ENCODE measurements at places on chromosomes 1 and 21.

- no peak for DNase-seq
These were observed 413.7 kb downstream of the SETD4 start for GRCh38 chr21:35646606-35647005.

- DNase-seq = no peak
These were observed 22.8 kb downstream of the LCE3E start for GRCh38 chr1:152543820-152544219.

DNA sequence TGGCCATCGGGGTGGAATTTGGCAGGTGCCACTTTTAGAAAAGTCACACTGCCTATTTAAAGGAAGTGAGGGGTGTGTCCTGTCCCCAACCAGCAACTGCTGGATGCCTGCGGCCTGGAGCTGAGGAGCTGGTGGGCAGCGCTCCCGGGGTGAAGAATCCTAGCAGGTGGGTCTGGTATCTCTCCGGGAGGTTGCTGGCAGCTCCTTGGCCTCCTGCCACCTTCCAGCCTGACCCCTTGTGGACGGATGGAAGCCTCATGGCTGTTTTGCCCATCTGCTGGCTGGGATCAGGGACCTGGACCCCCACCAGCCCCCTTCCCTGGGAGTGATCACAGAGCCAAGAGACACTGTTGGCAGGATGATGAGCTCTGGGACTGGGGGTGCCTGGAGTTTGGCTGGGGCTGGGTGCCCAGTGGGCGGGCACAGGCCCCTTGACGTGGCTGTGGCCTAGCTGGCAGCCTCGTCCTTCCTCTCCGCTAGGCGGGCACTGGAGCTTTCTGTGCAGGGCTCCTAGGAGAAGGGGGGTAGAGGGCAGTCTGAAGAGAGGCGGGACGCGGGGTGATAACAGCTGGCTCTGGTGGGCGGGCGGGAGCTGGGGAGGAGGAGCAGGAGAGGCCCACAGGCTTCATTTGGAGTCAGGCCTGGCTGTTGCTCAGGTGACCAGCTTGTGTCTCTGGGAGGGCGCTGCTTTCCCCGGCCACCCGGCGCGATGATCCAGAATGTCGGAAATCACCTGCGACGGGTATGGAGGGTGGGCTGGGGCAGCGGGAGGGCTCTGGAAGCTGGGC is at the start of gene ACOT11:
Gene ACOT11, plus strand, starts transcription at position 628 of the 788 bp plus-strand sequence. Its CDS starts 82 bp downstream, at position 710.
- peak; percentile 34 for DNase-seq

DNA sequence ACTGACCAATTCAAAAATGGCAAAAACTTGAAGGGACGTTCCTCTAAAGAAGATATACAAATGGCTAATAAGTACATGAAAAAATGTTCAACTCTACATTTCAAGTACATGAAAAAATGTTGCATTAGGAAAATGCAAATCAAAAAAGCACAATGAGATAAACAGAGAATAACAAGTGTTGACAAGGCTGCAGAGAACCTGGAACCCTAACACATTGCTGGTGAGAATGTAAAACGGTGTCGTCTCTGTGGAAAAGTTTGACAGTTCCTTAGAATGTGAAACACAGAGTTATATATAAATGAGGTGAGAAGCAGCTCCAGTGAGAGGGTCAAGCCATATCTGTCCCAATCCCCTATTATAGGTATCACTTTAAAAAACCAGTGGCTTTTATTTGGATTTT is 44.6 kb upstream of the RBM34 start:
- DNase-seq = no peak

- no peak for DNase-seq
These were observed 3.9 kb upstream of the MEF2D start for GRCh38 chr1:156504438-156504813.

DNA sequence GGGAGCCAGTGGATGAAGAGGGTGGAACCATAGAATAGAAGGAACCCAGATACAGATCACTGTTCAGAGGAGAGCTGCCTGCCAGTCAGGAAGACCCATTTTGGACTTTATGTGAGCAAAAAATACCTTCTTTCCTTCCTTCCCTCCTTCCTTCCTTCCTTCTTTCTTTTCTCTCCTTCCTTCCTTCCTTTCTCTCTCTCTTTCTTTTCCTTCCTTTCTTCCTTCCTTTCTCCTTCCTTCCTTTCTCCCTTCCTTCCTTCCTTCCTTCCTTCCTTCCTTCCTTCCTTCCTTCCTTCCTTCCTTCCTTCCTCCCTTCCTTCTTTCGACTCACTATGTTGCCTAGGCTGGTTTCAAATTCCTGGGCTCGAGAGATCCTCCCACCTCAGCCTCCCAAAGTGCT is 22.1 kb upstream of the FMOD start:
- no peak for DNase-seq

GRCh38 chr1:233252441-233252840 is 43.1 kb downstream of the PCNX2 start:
- no peak for DNase-seq

GRCh38 chr1:119293797-119294196 is 74.8 kb upstream of the HAO2 start:
- no peak for DNase-seq

- DNase-seq = no peak
These were observed 55.7 kb upstream of the ACADM start for GRCh38 chr1:75668813-75669212.

DNA sequence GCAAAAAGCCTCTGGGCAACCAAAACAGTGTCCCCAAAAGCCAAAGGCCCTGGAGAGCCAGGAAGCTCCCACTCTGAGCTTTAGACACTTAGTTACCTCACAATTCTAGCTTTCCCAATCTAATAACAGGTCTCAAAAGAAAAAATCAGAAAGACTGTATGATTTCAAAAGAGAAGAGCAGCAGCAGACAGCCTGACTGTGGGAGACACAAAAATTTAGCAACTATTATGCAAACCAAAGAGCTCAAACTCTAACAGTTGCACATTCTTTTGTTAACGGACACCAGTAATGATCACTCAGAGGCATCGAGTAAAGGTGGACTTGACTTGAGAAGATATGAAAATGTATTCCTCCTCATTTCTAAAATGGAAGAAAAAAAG is 160.1 kb downstream of the SLC45A1 start:
- no peak for DNase-seq

DNA sequence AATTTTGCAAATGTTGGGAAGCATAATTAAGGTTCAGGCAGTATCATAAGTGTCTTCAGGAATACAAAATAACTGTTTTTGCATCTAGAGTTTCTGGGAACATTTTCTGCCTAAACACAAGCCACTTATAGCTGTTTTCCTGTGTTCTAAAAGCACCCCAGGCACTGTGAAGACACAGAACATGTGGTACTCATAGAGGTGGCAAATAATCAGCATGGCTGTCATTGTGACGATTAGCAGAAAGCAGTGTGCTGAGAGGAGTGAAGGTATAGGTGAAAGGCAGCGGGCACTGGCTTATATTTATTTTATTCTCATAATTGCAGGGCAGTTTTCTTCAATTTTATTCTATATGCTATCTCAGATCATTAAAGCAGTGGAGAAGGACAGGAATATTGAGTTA is 119.6 kb downstream of the LRRC53 start:
- no peak for DNase-seq

DNA sequence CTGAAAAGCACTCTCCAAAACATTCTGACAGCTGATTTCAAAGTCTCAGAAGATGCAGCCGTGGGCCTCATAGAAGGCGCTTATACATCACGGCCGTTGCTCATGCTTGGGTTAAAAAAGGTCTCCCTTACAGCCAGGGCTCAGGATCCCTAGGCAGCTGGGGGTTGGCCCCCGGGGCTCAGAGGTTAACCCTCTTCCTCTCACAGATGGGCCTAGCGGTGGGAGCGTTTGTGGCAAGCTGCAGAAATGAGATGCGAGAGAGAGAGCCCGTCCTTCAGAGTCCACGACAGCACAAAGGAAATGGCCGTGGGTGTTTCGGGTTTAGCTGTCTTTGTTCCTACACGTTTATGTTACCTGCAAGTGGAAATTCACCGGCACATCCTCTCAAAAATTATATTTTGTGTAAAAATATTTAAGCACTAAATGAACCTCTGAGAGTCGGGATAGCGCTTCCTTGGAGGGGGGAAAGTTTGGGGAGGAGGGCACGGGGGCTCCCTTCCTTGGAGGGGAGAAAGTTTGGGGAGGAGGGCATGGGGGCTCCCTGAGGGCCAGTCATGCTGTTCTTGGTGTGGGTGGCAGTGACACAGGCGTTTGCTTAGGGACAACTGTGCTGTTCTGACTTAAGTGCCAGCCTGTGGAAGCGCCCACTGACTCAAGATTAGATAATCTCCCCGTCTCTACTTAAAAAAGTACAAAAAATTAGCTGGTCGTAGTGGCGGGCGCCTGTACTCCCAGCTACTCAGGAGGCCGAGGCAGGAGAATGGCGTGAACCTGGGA is 20.5 kb upstream of the PRDM15 start:
- no peak for DNase-seq

DNA sequence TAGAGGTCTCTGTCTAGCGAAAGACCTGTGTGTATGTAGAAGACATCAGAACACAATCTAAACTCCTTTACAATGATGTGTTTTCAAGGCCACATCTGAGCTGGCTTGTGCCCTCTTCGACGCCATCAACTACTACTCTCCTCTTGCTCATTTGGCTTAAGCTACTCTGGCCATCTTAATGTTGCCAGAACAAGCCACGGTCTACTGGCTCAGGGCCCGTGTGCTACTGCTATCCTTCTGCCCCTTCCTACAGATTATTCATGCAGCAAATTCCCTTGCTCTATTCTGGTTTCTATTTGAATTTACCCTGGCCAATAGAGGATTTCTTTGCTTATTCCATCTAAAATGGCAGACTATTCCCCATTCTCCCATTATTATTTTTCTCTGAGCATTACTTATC is 121.7 kb downstream of the ZZZ3 start:
- DNase-seq = no peak

DNA sequence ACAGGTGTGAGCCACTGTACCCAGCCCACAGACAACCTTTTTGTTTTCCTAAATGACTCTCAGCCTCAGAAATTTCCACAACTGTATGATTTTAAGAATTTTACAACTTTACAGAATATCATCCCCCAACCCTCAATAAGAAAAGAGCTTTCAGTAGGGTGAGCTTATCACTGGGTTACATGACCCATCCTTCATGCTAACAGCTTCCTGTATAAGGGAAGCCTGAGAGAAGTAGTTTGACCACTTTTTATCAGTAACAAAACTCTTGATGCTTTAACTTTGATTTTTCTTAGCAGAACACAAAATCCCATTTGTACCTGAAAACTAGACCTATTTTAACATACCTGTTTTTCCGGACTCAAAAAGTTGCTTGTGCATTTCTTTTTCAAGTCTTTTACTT is 9.7 kb upstream of the MYBPHL start:
- DNase-seq = no peak

DNA sequence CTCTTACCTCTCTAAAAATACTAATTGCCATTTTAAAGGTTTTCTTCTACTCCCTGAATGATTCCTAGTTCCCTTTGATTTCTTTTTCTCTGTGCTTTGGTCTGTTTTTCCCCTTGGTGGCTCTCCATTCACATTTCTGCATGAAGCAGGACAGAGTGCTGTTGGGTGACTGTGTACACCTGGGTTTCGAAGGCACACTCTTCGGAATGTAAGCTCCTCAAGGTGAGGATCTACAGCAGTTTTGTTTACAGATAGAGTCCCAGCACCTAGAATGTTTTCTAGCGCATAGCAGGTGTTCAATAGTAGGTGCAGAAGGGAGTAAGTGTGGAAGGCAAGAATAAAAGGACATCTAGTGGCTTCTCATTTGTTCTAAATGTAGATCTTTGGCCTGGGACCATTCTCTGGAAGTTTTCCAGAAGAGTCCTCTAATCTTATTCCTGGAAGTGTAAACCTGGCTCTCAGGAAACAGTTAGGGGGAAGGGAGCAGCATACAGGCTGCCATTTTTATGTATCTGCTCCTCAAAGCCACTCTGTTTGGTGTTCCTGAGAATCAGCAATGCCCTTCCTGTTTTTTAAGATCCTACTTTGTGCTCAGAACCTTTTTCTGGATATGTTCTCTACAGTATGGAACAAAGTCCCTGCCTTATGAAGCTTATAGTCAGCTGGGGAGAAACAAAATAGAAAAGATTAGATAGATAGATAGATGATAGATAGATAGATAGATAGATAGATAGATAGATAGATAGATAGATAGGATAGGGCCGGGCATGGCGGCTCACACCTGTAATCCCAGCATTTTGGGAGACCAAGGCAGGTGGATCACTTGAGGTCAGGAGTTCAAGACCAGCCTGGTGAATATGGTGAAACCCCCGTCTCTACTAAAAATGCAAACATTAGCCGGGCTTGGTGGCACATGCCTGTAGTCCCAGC is 22.8 kb upstream of the EFNA1 start:
- DNase-seq = no peak

GRCh38 chr1:1360506-1361169 is 2.3 kb upstream of the MXRA8 start:
- peak; percentile 87 for DNase-seq

GRCh38 chr21:43967981-43968380 is 44.1 kb upstream of the TRAPPC10 start:
- no peak for DNase-seq

- no peak for DNase-seq
These were observed 61.0 kb downstream of the TIAM1 start for GRCh38 chr21:31283025-31283424.

DNA sequence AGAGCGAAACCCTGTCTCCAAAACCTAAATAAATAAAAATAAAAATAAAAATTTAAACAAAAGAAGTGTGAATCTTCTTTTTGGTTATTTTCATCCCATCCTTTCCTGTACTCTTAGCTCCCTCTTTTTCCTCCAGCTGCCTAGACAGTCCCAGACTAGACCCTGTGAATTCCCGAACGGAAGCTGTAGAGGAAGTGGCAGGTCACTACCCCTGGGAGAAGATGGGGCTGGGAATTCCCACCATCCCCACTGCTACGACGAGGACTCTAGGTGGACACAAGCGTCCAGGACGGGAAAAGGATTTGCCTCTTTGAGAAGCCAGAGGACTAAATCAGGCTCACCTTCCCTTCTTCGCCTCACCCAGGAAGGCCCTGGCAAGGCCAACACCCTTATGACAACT is 12.6 kb downstream of the RHBDL2 start:
- no peak for DNase-seq

- no peak for DNase-seq
These were observed 26.8 kb downstream of the SLC27A3 start for GRCh38 chr1:153801786-153802697.

DNA sequence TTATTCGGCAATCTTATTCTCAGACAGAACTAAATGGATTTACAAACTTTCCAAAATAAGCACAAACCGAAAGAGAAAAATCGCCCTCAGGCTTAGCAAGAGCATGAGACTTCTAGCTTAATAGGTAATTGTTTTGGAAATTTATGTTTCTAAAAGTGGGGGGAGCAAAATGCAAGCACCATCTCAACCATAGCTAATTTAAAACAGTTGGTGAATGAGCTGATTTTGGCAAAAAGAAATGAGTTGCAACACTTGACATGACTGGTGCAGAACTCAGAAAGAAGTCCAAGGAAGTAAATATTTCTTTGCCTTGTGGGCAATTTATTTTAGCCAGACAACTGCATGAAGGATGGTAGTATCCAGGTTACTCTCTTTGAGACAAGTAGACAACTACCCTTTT is 71.5 kb upstream of the PTGFR start:
- peak; percentile 68 for DNase-seq

- no peak for DNase-seq
These were observed 35.6 kb upstream of the PCBP3 start for GRCh38 chr21:45607909-45608295.

DNA sequence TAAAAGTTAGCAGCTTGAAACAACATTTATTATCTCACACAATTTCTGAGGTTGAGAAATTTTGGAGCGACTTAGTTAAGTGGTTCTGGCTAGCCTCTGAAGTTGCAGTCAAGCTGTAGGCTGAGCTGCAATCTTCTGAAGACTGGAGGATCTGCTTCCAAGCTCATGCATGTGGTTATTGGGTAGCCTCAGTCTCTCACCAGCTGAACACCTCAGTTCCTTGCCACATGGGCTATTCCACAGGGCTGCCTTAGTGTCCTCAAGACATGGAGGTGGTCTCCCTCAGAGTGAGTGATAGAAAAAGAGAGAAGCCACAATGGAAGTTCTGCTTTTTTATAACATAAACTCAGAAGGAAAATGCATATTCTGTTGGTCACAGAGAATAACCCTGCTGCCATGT is 92.0 kb upstream of the CAMK1G start:
- no peak for DNase-seq

All from renal cortical epithelial cell (primary cell).